Right ventricle myocardium superior (tissue), 1 donor: ENCODE measurements at places on chromosomes 7 and 10.

DNA sequence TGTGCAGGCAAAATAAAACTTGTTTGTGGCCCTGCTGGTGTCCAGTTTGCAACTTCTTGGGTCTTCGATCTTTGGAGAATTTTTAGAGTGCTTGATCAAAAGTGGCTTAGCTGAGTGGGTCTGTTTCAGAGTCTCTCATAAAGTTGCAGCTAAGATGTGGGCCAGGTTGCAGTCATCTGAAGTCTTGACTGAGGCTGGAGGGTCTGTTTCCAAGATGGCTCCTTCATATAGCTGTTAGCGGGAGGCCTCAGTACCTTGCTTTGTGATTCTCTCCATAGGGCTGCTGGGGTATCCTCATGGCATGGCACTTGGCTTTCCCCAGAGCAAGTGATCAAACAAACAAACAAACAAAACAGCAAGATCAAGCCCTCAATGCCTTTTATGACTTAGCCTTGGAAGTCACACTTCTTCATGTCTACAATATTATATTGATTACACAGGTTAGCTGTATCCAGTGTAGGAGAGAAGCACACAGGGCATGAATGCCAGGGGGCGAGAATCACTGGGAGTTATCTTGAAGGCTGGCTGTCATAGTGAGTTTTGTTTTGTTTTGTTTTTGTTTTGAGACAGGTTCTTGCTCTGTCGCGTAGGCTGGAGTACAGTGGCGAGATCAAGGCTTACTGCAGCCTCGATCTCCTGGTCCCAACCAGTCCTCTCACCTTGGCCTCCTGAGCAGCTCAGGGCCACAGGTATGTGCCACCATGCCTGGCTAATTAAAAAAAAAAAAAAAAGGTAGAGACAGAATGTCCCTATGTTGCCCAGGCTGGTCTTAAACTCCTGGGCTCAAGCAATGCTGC, 10.2 kb downstream of the CYP26A1 start:
- DNase-seq: no peak

DNA sequence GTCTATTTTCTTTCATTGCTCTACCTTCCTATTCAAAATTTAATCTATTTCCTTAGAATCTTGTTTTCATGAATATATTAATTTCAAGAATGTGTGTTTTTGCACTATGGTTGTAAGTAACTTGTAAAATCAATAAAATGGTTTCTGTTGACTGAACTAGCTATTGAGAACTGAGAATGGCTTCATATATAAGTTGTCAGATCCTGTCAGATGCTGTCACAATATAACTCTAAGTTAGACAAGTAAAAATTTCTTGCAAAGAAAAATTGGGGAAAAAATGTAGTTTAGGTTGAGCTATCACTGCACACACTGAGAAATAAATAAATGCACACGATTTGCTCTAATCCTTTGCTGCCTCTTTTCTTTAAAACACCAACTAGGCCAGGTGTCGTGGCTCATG, 89.8 kb downstream of the RAB11FIP2 start:
- no peak for DNase-seq

- DNase-seq: no peak
Measured at GRCh38 chr7:96200740-96201139, 121.2 kb downstream of the SLC25A13 start.

GRCh38 chr10:89421018-89421476, 6.7 kb downstream of the IFIT5 start:
- DNase-seq: no peak

DNA sequence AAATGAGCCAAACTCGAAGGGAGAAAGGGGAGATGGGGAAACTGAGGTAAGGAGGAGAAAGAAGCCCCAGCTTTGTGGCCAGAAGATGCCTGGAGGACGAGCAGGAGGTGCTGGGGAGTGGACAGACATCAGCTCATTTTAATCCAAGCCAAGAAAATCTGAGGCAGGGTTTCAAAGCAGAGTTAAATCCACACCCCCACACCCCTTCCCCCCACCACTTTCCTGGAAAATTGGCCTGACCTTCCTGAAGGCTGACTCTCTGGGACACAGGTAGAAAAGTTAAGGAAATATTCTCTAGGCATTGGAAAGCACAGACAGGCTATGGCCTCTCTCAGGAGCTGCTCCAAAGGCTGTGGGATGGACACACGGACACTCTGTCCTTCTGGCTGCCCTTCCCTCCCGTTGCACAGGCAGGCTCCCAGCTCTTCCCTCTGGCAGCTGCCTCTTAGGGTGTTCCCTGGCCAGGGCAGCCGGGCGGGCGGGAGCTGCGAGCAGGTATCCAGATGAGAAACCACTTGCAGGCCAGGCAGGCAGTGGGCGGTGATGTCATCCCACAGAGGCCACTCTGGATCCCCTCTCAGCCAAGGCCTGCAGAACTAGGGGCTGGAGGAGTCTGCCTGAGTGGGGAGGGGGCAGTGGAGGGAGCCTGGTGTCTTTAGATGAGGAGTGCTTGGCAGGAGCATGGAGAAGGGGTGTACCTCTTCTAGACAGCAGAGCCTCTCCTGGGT, 171.8 kb downstream of the NEURL1 start:
- DNase-seq: peak; percentile 82

DNA sequence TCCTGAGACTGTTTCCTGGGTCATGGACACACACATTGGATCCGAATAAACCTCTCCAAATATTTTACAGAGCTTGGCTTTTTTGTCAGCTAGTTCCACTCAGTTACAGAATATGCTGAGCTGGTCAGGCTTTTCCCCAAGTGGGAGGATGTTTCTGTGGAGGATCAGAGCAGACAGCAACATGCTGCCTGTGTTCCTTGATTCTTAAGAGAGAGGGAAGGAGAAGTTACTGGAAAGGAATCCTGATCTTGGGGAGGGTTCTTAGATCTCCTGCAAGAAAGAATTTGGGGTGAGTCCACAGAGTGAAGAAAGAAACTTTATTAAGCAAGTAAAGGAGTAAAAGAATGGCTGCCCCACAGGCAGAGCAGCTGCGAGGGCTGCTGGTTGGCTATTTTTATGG, 76.8 kb upstream of the RPA3 start:
- DNase-seq: no peak

DNA sequence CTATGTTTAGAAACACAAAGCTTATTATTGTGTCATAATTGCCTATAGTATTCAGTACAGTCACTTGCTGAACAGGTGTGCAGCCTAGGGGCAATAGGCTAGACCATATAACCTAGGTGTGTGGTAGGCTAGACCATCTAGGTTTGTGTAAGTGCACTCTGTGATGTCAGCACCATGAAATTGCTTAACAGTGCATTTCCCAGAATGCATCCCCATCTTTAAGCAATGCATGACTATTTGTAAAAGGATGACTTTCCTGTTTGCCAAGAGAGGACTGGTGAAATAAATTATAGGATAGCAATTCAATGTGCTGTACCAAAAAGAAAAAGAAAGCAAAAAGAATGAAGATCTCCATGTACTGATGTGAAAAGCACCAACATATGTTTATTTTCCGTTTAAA, 288.7 kb upstream of the AUTS2 start:
- DNase-seq: no peak
